ENCODE measurements at places on chromosomes 2 and 18.

GRCh38 chr2:117921520-117921919 lies 92.3 kb downstream of the CCDC93 start:
- DNase-seq, result no peak

DNA sequence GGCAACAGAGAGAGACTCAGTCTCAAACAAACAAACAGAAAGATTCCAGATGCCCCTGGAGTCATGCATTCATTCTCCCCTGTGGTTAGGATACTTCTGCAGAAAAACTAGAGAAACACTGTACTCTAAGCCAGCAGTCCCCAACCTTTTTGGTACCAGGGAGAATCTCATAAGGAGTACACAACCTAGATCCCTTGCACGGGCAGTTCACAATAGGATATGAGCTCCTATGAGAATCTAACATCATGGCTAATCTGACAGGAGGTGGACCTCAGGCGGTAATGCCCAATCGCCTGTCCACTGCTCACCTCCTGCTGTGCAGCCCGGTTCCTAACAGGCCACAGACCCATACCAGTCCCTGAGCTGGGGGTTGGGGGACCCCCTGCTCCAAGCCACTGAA lies 18.3 kb downstream of the PSME4 start:
- DNase-seq, result no peak

- DNase-seq, result no peak
Observed at GRCh38 chr2:73033142-73033765, 38.3 kb downstream of the SFXN5 start.

DNA sequence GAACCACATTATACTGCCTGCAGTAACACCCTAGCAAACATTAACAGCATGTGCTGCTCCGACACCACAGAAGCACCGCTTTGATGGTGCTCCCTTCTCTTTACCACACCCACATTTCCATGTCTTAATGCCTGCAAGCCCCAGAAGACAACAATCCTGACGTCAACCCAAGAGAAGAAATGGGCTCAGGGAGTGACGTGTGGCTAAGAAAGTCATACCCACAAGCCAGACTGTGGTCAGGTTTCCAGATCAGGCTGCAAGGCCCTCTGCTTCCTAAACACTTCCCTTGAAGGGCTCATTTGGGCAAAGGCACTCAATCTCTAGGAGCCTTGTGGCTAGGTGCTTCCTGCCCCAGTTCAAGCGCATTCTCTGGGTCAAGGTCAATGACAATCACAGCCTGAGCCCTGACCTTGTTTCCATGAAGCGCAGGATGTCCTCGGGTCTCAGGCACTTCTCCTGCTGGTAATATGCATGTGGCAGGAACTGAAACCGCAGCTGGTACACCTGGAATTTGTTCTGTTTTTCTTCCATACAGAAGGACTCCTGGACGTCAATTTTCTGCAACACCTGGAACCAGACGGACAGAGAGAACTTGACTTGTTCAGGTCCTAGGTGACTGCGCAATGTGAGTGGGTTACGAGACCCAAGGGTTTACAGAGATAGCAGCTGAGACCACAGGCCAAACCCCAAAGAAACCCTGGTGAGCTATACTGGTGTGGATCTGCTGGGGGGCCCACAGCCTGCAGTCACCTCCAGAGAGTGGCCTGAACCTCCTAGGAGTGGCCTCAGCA lies 67.2 kb downstream of the POLR1A start:
- DNase-seq, result no peak
